ENCODE measurements at places on chromosomes 13 and 19.

DNA sequence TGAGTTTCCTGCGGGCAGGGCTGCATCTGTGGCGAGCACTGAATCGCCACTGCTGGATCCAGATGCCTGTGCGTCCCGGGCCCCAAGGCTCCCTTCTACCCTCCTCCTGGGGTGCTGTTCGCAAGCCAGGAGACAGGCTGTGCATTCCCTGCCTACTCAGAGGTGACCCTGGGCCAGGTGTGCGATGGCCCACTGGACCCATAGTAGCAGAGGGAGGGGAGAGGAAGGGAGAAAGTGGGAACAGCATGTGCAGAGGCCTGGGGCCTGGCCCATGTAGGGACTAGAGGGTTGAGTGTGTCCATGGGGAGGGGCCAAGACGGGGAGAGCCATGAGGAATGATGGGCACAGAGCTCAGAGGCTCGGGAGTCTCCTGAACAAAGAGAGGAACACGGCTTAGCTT is 27.3 kb downstream of the CARM1 start:
- DNase-seq: no peak

DNA sequence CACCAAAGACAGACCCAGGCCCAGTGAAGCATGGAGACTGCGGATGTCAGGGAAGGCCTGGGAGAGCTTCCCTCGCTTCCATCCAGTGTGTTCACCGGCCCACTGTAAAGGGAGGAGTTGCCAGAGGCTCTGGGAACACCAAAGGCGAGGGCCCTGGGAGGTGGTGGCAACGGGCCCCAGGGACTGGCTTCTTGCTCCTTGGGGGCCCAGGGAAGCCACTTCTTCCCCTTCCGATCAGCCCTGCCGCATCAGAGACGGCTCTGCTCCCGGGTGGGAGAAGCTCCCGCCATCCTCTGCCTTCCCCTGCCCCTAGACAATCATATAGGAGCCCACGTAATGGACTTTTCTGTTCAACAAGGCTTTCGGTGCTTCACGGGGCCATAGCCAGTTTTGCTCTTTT is 83.4 kb upstream of the GPR183 start:
- no peak for DNase-seq

GRCh38 chr19:54352041-54352440 is 12.7 kb downstream of the LAIR1 start:
- DNase-seq: no peak

GRCh38 chr19:31461814-31462539 is 112.7 kb upstream of the TSHZ3 start:
- no peak for DNase-seq

DNA sequence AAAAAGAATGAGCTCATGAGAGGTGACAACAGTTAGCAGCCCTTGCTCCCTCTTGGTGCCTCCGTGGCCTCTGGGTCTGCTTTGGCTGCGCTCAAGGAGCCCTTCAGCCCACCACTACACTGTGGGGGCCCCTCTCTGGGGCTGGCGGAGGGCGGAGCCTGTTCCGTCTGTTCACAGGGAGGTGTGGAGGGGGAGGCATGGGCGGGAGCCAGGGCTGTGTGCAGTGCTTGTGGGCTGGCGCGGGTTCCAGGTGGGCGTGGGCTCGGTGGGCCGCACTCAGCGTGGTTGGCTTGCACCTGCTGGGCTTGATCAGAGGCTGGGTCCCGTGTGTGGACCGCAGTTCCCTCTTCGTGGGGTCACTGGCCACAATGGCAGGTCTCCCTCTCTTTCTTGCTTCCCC is 953.4 kb upstream of the PRR20A start:
- DNase-seq: no peak

- no peak for DNase-seq
Measured at GRCh38 chr13:100517728-100518127, 70.9 kb downstream of the GGACT start.

DNA sequence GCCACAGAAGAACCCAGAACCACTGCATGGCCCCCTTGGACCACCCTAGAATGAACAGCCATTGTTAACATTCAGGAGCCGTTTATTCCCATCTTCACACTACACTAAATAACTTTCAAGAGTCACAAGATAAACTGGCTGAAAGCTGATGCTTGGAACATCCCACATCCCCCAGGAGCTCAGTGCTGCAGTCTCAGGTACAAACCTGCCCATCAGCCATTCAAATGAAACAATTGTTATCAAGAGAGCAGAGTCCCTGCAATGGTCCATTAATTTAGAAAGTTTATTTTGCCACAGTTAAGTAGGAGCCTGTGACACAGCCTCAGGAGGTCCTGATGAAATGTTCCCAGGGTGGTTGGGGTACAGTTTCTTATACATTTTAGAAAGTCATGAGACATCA is 123.8 kb upstream of the ZNF91 start:
- no peak for DNase-seq

GRCh38 chr19:18995804-18996241 is 37.5 kb downstream of the SUGP2 start:
- DNase-seq: no peak

GRCh38 chr13:19155321-19155861 is 26.2 kb downstream of the TUBA3C start:
- peak; percentile 28 for DNase-seq

DNA sequence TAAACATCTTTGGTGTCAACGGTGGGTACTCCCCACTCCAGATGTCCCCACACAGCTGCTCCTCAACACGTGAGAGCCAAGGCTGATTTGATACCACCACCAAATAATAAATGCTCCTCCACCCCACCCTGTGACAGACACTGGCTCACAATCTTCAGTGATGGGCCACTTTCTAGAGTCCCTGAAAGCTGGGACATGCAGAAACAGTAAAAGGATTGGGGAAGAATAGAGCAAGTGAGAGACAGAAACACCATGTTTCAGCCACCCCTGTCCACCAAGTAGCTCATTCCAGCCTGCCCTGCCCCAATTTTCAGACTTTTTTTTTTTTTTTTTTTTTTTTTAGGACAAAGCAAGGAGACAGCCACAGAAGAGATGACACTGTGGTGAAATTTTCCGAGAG is 1.6 kb downstream of the SLC46A3 start:
- DNase-seq: no peak

GRCh38 chr19:19006213-19006612 is 27.1 kb downstream of the SUGP2 start:
- DNase-seq: no peak

DNA sequence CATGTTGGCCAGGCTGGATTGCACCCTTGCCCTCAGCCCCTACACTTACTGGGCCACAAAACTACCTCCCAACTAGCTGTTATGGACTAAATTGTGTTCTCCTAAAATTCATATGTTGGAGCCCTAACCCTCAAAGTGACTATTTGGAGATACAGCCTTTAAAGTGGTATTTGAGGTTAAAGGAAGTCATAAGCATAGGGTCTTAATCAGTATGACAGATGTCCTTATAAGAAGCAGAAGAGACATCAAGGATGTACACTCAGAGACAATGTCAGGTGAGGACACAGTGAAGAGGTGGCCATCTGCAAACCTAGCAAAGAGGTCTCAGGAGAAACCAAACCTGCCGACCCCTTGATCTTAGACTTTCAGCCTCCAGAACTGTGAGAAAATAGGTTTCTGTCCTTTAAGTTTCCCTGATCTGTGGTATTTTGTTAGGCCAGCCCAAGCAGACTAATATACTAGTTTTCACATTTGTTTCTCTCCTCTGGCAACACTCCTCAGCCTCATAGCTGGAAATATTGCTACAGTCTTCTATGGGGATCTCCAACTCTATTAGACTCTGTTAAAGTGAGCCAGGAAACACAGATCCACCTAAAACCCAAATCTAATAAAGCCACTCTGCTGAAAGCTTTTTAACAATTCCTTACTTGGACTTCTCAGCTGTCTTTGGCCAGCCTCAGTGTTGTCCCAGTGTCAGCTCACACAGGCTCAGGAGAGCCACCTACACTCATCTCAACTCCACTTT is 256.5 kb downstream of the TBC1D4 start:
- DNase-seq: no peak

- no peak for DNase-seq
Measured at GRCh38 chr19:46927106-46927505, 66.3 kb downstream of the ARHGAP35 start.

DNA sequence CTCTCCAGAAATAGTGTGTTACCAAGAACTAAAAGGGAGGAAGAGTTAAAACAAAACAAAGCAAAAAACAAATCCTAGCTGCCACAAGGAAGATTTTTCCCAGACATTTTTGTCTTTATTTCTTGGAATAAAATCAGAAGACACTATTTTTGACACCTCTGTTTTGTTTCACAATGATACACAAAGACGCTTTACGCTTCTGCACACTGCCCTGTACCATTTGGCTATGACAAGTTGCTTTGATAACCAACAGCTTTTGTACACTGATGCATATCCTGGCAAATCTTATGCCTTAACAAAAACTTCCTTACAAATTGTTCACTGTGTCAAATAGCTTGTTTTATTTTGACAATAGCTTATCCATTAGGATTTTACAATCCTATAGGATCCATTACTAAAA is 103.5 kb upstream of the RAP2A start:
- no peak for DNase-seq

DNA sequence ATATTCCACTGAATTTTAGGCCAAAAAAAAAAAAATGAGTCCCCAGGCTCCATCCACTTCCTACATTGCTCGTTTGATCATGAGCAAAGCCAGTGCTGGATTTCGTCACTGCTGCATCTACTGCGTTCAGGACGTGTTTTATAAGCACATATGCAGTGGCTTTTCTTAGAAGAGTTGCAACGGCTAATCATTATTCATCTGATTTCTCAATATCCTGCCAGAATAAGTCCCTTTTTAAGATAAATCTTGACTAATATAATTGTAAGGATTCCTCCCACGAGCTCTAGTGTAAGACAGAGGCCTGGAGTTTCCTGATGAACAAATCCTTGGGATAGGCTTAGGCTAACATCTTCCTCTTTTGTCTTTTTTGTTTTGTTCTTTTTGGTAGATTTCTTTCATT is 19.5 kb downstream of the FAM124A start:
- DNase-seq: no peak

GRCh38 chr13:86269511-86269910 is 470.3 kb upstream of the SLITRK6 start:
- no peak for DNase-seq

DNA sequence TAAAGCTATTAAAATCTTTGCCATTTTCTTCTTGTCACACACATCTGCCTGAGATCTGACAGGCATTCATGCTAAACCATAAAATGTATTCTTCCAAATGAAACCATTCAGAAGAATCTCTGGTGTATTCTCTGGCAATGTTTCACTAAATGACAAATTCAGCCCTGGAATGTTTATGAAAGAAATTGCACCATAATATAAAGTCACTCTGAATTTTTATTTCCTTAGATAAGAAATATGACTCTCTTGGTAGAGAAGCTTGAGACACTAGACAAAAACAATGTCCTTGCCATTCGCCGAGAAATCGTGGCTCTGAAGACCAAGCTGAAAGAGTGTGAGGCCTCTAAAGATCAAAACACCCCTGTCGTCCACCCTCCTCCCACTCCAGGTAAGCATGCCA is 14.3 kb downstream of the OLFM4 start:
- no peak for DNase-seq

DNA sequence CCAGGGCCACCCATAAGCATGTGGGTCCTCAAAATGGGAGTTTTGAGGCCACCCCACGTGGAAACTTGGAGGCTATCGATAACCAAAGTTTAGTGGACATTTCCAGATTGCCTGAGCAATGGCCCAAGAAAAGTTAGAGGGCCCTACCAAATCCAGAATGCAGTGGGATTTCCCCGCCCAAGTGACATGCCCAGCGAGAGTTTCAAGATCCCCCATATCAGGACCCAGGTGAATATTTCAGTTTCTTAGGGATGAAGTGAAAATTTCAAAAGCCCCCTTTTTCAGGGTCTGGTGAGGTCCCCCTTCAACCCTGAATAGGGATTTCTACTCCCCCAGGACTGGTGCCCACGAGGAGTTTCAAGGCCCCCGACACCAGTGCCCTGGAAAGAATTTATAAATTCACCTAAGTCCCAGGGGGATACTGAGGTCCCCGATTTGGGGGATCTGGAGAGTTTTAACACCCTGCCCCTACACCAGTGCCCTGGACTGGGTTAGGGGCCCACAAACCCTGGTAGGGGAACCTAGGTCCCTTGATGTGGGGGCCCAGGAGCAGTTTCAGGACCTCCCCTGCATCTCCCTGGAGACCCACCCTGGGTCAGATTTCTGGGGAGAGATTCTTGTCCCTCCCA is 695 bp downstream of the BST2 start:
- DNase-seq: no peak

DNA sequence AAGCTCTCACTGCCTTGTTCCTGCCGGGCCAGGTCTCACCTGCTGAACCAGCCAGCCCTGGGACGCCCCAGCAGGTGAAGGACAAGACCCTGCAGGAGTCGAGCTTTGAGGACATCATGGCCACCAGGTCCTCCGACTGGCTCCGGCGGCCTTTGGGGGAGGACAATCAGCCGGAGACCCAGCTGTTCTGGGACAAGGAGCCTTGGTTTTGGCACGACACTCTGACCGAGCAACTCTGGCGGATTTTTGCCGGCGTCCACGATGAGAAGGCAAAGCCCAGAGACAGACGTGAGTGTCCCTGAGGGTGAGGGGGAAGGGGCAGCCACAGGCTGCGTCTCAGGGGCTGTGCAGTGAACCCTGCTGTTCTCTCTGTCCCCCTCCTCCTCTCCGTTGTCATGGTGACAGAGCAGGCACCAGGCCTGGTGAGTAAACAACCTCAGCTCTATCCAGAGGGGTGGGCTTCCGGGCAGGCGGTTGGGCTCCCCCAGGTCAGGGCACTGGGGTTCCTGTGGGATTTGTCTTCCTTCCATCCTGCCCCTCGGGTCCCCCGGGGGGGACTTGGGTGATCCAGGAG is 9.7 kb downstream of the TLE6 start:
- DNase-seq: no peak

GRCh38 chr19:55580628-55581144 is at the start of gene ZNF579:
Gene ZNF579 (minus strand): TSS chr19:55580848. CDS start chr19:55579639, 1,209 bp downstream.
- DNase-seq: peak; percentile 82

DNA sequence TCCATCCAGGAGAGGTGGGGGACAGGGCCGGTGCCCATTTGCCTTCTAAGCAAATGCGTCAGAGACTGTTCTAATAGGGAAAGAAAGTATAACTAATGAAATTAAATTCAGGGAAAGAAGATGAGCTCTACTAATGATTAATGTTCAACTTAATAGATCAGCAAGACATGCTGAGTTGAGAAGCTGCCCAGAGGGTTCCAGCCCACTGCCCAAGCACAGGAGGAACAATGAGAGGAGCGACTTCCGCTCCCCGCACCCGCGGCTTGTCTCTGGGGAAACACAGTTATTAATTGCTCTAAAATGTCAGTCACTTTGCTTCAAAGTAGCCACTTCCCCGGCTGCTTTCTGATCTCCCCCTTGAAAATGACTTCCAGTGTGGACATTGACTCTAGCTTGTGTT is 331.3 kb downstream of the UQCRFS1 start:
- DNase-seq: no peak

GRCh38 chr19:1392939-1393530 is 8.3 kb downstream of the GAMT start:
- no peak for DNase-seq

Measured in KG1 (cell line).